ENCODE measurements at places on chromosomes 6 and 20. TPM values are rescaled to one million over a fixed set of nuclear protein-coding genes. Genes with fewer than 3 reads are reported as not detected.

SUMO4 gene
- total RNA-seq: 10.2 TPM

ROS1 gene
- total RNA-seq: not detected

FOXQ1 gene
- not detected for total RNA-seq

DNA sequence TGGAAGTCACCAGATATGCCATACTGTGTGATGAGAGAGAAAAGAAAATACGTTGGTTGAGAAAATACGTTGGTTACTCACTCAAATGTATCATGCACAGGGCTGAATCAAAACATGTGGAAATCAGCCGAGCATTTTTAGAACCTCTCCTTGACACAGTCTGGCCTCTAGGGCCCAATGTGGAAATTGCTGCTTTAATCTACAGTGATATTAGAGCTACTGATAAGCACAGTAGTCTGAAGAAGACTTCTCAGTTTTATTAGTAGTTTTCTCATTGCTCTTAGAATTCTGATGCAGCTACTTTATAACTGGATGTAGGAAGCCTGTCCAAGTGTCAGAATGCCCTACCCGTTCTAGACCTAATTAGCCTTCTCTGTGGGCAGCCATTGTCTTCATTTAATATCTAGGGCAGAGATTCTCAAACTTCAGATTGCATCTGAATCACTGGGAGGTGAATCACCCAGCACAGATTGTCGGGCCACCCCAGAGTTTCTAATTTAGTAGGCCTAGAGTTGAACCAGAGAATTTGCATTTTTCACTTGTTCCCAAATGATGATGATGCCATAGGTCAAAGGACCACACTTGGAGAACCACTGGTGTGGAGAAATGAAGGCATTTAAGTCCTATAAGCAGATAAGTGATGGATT lies 229.1 kb downstream of the PLCB1 start:
- no peak overlapping the region for H3K4me3 ChIP-seq
- no peaks in the 10 kb centered on the region for H3K4me1 ChIP-seq
- H3K27me3 ChIP-seq: no peaks in the 10 kb centered on the region

GRCh38 chr6:108368431-108369030 lies 73.7 kb downstream of the AFG1L start:
- H3K4me3 ChIP-seq: no peak overlapping the region
- no peak for DNase-seq
- H3K27me3 ChIP-seq: no peaks in the 10 kb centered on the region
- H3K4me1 ChIP-seq: peaks cover 1% of the 10 kb centered on the region
- H3K27ac ChIP-seq: no peak overlapping the region

DNA sequence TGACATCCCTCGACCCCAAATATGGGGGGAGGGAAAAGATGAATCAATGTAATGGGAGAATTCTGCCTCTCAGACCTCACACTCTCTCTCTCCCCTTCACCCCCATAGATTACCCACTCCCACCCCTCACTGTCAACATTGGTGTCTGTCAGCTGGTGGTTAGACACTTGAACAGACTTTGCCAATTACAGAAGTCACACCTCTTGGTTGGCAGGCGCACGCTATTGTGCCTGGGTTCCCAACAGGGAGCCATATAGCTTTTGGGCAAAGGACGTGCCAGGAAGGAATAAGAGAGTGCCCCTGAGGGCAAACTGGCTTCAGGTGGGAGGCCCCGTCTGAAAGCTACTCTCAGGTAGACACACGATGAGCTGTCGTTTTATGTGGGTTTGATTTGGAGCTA lies 54.1 kb upstream of the FYN start:
- H3K27me3 ChIP-seq: peaks cover 4% of the 10 kb centered on the region
- H3K4me3 ChIP-seq: no peak overlapping the region
- peaks cover 9% of the 10 kb centered on the region for H3K4me1 ChIP-seq
- no peak overlapping the region for H3K27ac ChIP-seq

GRCh38 chr20:49303065-49303552 lies 25.3 kb upstream of the ZNFX1 start:
- H3K27ac ChIP-seq: no peak overlapping the region
- no peak overlapping the region for H3K4me3 ChIP-seq
- no peaks in the 10 kb centered on the region for H3K36me3 ChIP-seq
- H3K27me3 ChIP-seq: no peaks in the 10 kb centered on the region

DNA sequence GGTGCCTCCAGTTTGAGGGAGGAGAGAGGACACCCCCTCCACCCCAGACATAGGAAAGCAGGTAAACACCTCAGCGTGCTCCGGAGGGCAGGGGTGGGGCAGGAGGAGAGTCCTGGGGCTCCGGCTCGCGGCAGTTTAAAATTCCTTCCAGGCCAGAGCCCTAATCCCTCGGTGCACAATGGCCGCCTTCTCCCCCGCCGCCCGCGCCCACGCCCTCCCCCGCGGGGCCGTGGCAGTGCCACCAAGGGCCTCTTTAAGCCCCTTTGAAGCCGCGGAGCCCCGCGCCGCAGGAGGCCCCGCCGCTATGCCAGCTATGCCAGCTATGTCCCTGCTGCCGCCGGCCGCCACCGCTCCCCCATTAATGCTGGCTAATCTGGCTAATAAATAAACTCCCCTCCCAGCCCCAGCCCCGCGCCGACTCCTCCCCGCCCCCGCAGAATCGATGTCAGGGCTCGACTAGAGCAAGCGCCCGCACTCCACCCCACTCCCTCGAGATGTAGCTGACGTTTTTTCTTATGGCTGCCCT lies 125.1 kb downstream of the MRPL14 start:
- no peaks in the 10 kb centered on the region for H3K36me3 ChIP-seq
- no peak for DNase-seq
- H3K4me3 ChIP-seq: peak overlapping the region; percentile 47
- H3K4me1 ChIP-seq: peaks cover 12% of the 10 kb centered on the region

DNA sequence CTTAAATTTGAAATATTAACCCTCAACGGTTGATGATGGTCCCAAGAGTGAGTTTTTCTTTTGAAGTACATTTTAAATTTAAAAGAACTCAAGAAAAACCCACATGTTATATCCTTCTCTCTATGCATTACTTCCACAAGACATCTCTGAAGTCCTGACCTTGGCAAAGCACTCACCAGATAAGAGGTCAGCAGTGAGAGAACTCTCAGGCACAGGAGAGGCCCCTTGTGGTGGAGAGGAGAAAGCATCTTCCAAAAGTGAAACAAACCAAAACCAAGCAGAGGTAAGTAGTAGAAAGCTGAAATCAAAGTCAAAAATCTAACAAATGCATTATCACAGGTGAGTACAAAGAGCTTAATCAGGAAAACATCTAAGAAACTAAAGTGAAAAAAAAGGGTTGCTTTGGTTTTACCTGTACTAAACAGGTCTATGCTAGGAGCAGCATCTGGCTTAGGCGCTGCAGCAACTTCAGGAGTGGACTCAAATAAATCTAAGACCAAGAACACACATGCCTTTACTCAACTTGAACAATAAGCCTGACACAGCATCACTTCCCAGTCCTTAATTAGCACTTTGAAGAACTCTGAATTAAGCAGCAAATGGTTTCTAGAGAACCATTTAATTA lies 80.5 kb downstream of the PRSS35 start:
- H3K27me3 ChIP-seq: no peaks in the 10 kb centered on the region
- no peak overlapping the region for H3K27ac ChIP-seq
- H3K4me3 ChIP-seq: no peak overlapping the region

DNA sequence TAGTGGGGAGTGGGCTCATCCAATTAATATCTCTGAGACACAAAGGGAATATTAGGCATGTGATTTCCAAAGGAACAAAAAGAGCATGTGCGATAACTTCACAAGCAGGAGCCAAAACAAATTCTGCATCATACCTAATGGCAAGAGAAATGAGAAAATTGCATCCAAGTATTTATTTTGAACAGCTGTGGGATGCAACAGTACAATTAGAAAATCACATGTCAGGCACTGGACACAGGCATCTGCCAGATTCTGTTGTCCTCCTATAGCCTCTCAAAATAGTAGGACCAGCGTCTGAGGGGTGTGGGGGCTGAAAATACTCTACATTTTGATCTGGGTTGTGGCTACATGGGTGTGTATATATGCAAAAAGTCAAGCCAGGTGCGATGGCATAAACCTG lies 66.3 kb downstream of the EDN1 start:
- H3K27me3 ChIP-seq: peaks cover 5% of the 10 kb centered on the region
- no peak for DNase-seq
- no peaks in the 10 kb centered on the region for H3K4me1 ChIP-seq
- H3K27ac ChIP-seq: no peak overlapping the region
- H3K4me3 ChIP-seq: no peak overlapping the region

- DNase-seq: peak; percentile 10
- no peaks in the 10 kb centered on the region for H3K27me3 ChIP-seq
- H3K4me1 ChIP-seq: no peaks in the 10 kb centered on the region
- no peaks in the 10 kb centered on the region for H3K36me3 ChIP-seq
These were observed 149.0 kb upstream of the FUT9 start for GRCh38 chr6:95866732-95867131.
